ENCODE measurements at places on chromosomes 11 and 22.

DNA sequence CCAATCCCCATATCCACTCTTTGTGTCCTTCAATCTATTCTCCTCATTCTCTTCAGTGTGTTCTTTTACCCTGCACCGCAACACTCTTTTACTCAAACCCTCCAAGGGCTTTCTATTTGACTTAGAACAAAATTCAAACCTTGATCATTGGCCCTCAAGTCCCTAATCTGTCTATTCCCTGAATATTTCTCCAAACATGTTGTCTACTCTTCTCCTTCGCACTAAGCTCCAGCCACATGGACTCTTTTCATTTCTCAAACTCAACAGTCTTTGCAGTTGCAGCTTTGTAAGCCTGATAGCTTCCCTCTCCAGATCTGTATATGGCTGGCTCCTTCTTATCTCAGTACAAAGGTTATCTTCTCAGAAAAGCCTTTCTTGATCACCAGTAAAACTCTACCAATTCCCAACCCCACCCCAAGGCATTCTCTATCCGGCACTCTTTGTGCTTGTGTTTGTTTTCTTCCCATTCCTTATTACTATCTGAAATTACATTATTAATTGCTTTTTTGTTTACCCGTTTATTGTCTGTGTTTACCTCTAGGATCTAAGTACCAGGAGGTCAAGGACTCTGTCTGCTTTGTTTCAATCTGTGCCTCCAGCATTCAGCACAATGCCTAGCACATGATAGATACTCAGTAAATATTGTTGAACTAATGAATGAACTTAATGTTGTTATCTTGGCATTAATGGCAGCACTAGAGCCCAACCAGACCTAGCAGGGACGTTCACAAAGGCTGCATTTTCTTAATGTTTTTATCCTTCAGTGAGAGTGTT lies 147.4 kb downstream of the BBOX1 start:
- DNase-seq = no peak

DNA sequence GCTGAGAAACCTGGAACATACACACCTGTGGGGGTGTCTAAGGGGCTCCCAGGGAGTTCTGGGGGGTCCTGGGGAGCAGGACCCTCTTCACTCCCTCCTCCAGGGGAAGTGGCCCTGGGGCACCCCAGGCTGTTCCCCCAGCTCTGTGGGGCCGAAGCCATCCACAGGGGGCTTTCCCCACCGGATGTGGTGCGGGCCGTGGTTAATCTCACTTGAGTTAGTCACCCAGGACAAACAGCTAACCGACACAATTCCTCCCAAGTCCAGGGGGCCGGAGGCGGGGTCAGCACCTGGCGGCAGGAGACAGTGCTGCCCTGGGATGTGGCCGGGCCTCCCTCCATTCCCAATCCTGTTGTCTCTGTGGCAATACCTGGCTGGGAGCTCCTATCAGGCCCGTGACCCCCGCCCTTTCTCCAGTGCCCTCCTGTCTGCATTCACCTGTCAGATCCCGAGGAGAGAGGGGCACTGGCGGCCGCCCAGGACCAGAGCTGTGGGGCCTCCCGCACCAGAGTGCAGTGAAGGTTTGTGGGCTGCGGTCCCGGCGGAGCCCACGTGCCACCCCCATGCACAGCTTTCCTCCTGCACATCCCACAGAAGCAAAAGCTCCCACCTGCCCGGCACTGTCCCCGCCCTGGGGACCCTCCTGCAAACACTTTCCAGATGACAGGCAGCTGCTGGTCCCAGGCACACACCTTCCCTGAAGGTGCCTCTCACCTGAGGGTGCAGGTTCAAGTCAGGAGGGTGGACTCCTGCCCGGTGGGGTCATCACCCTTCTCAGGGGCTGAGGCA lies 5.2 kb upstream of the MUC5AC start:
- no peak for DNase-seq

DNA sequence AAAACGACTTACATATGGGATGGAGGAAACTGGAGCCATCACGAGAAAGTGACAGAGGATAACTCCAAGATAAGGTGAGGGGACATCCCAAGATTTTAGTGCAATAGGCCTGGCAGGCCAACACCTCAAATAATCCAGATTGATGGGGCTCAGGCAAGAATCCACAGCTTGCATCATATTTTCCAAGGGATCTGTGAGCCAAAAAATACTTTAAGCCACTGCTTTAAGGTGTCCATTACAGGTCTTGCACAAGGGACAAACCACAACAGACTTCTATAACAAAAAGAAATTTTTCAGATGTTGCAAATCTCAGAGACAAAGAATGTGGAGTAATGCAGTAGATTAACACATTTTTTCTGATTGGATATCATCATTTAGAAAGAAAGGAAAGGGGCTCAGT lies 45.6 kb downstream of the DENND5A start:
- no peak for DNase-seq

DNA sequence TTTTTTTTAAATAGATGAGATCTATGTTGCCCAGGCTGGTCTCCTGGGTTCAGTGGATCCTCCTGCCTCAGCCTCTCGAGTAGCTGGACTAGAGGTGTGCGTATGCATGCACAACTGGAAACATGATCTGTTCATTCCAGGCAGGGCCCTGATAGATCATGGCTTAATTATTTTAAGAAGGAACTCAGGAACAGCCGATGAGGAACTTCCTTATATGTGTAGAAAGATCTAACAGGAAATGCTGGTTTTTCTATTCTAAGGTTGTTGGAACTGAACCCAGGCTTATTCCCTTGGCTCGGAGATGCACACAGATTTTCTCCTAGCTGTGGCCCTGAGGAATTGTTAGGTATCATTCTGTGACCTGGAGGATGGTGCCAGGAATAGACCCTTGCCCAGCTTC lies 32.4 kb downstream of the SPECC1L start:
- DNase-seq = no peak

- no peak for DNase-seq
These were observed 16.7 kb upstream of the OR9Q1 start for GRCh38 chr11:58006940-58007339.

DNA sequence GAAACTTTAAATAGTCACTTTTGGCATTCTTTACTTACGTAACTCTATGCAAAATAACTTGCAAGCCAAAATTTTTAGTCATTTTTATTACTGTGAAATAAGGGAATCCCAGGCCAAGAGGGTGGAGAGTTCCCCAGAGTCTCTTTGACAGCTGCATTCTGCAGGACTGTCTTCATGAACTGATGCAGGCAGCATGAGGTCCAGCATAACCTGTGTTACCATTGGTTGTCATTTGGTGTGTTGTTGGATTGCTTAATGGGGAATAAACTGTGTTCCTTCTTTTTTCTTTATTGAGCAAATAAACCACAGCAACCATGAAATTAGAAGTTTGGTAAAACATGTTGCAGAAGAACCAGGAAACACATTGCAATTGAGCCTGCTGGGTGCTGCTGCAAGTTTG lies 24.6 kb downstream of the MMP27 start:
- no peak for DNase-seq

DNA sequence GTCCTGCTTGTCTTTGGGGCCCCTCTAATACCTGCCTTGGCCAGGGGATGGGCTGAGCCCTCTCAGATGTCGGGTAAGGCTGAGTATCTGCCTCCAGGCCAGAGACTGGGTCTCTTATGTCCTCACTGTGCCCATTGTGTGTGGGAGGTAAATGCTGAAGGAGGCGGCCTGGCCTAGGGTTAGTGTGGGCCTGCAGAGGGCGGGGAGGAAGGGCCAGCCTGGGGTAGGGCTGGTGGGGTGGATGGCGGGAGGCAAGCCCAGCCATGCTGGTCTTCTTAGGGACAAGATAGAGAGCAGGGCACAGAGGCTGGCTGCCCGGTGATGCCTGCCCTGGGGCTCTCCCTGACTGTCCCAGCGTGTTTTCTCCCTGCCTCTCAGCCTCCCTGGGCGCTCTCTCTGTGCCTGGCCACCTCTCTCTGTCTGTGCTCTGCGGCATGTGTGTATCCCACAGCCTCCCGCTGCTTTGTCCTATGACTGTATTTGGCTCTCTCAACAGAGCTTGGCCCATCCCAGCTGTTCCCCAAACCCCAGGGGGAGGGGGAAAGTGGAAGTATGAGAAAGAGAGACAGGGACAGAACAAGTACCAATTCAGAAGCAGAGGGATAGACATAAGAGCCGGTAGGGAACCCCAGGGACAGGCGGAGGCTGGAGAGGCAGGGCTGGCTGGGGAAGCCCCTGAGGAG lies 57.0 kb downstream of the PDE2A start:
- no peak for DNase-seq

GRCh38 chr11:130737866-130738431 lies 178.3 kb downstream of the SNX19 start:
- DNase-seq = no peak

DNA sequence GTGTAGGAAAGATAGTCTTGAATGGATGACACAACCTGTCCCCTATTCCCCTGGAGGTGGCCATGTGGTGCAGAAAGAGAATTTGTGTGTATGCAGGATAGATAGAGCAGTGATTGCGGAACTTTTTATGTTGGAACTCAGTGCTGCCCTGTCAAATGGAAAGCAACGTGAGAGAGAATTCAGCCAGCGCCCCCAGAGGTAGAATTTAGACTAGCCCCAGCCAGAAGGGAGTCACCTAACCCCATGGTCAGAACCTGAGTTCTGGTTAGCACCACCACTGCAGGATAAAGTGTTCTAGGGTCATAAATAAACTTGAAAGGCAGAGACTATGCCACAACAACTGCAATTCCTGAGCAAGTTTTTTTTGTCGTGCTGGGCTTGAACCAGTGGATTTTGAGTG lies 152.9 kb upstream of the GRIA4 start:
- DNase-seq = no peak

GRCh38 chr11:33585586-33586209 lies 114.9 kb downstream of the C11orf91 start:
- DNase-seq = no peak

DNA sequence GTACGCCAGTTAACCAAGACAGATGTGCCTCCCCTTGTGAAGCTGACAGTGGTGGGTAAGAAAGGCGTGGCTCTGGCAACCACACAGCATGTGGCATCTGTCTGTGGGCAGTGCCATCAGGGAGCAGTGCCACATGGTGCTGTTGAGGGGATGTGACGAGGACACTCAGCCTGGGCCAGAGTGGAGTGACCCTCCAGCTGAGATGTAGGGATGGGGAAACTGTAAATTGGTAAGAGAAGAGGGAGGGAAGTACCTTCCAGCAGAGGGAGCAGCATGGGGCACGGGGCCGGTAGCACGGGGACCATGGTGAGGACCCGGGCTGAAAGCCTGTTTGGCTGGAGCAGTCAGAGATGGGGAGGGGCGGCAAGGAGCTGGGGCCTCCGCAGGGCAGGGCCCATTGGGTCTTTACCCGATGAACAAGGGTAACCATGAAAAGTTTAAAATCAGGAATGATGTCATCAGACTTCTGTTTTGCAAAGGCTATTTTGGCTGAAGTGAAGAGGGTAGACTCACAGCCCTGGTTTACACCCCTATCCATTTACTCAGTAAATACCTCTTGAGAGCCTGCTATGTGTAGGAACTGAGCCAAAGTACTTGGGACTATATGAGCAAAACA lies 10.4 kb downstream of the TMPRSS6 start:
- DNase-seq = no peak

- no peak for DNase-seq
These were observed 31.4 kb upstream of the BRSK2 start for GRCh38 chr11:1358286-1358685.

DNA sequence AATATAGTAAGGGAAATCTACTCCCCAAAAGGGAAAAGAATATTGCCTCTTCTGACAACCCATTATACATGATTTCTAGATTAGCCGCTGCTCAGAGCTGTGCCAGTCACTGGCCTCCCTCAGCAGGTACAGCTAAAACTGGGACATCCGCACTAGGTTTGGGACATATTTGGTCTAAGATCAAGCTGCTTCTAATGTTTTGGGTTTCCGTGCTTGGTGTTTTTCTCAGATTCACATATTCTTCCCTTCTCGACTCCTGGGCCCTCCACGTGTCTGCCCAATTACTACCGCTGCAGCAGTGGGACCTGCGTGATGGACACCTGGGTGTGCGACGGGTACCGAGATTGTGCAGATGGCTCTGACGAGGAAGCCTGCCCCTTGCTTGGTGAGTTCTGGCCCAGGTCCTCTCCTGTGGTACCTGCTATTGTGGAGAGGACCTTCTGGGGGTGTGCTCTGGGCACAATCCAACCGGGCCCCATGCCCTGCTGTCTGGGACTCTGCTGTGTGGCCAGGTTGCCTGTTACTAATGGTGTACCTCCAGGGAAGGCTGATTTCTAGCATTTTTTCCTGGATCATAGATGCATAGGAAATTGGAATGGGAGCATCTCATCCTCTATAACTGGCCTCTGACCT lies 138.1 kb upstream of the SORL1-AS1 start:
- DNase-seq = no peak

GRCh38 chr11:10660323-10660722 lies 33.2 kb downstream of the IRAG1 start:
- DNase-seq = no peak

- no peak for DNase-seq
These were observed 15.3 kb downstream of the MACROD1 start for GRCh38 chr11:64150481-64151239.

DNA sequence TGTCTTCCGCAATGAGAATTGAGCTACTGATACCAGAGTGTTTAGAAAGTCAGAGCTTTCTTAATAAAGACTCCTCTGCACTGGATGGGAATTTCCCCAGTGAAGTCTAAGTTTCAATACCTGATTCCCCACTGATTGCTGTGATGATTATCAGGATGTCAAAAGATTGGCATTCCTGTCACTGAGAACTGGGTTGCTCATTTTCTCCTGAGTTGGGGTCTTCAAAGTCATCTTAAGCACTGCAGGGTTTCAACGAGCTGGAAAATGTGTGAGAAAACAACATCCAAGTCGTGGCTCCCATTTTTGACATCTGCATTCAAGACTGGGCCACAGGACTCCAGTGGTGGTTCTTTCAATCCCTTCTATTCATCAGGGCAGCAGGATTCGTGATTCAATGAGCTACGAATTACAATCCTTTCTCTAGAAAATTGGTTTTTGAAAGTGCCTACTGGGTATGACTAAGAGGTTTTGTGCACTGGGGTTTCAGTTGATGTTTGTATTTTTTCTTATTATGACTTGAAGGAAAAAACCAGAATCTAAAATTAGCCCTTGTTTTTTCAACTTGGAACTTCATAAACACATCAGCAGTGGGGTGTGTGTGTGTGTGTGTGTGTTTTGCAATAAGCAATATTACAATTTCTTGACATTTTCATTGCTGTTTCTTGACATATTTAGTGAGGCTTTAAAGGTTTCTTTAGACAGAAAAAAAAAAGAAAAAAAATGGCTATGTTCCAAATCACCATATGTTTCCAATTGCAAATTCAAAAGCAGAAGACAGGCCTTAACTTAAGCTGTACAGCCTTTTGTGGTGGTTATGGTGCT lies 233.0 kb downstream of the FAM76B start:
- DNase-seq = no peak

DNA sequence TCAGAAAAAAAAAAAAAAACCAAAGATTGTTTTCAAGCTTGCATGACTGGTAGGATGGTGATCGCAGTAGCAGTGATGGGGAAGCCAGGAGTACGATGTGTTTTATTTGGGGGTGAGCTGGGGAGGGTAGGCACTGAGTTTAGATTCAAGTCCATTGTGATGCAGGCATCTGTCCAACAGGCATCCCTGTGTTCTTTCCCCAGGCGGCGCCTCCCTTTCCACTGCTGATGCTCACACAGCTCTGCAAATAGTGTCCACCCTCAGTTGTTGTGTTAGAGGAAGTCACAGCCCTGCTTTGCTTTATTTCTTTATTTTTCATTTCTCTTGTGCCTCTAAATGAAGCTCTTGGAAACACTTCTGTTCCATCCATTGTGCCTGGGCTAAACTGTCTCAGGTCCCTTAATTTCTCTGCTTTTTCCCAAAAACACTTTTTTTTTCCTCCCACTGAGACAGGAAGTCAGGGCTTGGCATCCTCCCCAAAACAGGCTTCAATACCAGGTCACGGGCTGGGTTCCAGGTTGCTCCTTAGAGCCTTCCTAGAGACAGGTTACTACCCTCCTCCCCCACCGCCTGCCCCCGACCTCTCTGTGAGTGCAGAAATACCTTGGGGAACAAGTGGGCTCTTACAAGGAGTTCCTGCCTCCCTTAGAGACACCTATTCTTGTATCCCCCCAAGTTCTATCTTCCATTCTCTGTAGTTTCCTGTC lies 38.6 kb upstream of the HSPA8 start:
- no peak for DNase-seq
